ENCODE measurements at places on chromosomes 7 and 10. TPM values are rescaled to one million over a fixed set of nuclear protein-coding genes. Genes with fewer than 3 reads are reported as not detected.
A peak's percentile ranks its signal among the peaks of the same experiment; 100 is the strongest.

GRCh38 chr7:122970740-122971725 is 24.5 kb downstream of the TAS2R16 start:
- no peak for DNase-seq

DNA sequence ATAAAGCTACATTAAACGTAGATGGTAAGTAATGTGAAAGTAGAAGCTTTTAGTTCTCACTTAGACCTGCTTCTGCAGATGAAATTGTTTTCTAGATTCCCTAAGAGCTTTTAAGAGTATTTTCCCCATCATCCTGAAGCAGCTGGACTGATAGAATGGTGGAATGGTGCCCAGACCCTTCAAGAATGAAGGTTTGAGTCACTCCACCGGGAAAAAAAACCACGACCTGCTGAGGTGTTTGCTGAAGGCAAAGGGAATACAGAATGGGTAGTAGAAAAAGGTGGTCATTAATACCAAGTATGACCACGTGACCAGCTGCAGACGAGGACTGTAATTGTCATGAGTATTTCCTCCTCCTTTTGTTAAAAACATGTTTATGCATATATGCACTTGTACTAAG is 79.2 kb upstream of the PTPRZ1 start:
- DNase-seq = no peak

DNA sequence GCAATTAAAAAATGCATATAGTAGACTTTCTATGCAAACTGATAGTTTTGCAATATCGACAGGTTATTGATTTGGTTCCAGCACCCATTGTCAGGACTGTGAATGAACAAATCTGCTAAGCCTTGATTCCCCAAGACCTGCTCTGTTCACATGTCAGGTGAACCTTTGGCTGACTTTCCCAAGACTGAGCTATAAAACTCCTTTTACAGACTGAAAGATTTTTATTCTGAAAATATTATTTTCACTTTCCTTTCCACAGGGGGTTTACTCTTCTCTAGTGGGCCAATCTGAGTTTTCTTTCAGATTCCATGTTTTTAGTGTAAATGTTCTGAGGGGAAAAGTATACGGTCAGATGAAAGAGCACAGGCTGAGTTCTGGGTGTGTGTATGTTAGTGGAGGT is 199.2 kb upstream of the BMPER start:
- DNase-seq = no peak

GRCh38 chr10:60870416-60870728 is 73.6 kb downstream of the RHOBTB1 start:
- no peak for DNase-seq

GRCh38 chr7:28078036-28078901 is 102.3 kb downstream of the JAZF1 start:
- peak; percentile 4 for DNase-seq

- no peak for DNase-seq
Measured at GRCh38 chr7:5424749-5425506, 1.3 kb upstream of the TNRC18 start.

- DNase-seq = no peak
Measured at GRCh38 chr7:143393267-143394041, 12.3 kb downstream of the ZYX start.

- no peak for DNase-seq
Measured at GRCh38 chr10:79266543-79267312, 80.5 kb upstream of the PPIF start.

MRLN gene
- total RNA-seq = not detected

DNA sequence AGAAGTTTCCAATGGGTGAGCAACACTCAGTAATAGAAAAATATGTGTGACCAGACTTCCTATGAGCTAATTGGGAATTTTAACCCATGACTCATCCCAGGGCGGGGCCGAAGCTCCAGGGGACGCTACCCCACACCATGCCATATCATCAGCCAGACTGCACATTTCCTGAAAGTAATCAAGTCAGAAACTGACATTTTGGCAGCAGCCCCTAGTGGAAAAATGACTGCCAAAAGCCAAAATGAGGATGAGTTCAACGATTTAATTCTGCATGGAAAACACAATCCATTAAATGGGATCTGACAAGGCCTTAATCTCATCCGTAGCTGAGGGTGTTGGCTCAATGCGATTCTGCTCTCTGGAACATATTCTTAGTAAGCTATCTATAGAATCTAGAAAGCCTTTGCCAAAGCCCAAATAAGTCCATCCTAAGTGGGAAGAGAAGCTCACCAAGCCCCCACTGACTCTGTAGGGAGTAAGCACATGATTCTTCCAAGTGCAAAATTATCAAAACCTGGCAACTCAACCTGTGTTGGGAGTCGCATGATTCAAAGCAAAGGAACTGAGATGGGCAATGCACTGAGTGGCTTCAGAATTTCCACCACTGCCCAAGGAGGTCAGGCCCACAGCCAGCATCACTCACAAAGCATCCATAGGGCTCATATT is 93.1 kb upstream of the PDE1C start:
- DNase-seq = no peak

GRCh38 chr7:149310113-149310836 is 48.3 kb downstream of the ZNF783 start:
- DNase-seq = peak; percentile 19

DNA sequence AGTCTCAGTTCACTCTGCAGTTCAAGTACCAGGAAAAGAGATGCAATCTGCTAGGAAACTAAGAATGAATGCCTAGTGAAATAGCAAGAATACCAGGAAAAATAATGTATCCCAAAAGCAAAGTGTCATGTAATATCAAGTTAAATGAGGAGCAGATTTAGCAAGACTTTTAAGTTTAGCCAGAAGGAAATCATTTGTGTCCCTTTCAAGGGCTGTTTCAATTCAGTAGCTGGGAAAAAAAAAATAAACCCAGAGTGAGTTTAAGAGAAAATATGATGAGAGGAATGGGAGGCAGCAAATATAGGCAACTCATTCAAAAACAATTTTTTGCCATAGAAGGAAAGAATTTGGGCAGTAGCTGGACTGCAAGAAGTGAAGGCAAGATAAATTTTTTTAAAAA is 135.8 kb downstream of the DGKB start:
- DNase-seq = no peak

GRCh38 chr10:34299105-34299611 is 515.9 kb downstream of the PARD3 start:
- no peak for DNase-seq

CPN1 gene
- not detected for total RNA-seq

DNA sequence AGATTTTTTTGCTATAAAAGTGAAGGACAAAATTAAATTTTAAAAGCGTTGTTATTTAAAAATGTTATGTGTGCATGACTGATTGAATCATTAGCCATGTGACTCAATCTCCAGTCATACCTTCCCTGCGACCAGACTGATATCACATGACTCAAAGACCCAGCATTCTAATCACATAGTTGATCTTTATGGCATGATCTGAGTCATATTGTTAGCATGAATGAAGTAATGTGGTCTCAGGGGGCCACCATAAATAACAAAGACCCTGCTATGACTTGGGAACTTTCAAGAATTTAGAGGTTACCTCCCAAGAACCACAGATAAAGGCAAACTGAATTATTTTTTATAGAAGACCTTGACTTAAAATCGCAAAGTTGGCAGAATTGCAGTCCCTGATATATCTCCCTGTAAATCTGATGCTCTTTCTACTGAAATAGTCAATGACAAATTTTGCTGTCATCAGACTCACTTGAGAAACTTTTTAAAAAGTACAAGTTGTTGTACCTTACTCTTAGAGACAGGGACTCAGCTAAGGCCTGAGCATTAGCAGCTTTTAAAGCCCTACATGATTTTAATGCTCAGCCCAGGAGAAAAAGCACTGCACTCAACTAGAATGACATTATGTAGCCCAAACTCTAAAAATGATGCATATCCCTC is 717.3 kb downstream of the XPNPEP1 start:
- no peak for DNase-seq

SYNPO2L gene
- not detected for total RNA-seq

RGS10 gene
- total RNA-seq = 268 TPM

ADIRF gene
- not detected for total RNA-seq

- peak; percentile 39 for DNase-seq
Measured at GRCh38 chr10:17453373-17454091, 863 bp downstream of the ST8SIA6 start.

GRCh38 chr7:98418271-98418635 is 17.4 kb upstream of the BAIAP2L1 start:
- no peak for DNase-seq

BICC1 gene
- not detected for total RNA-seq

DNA sequence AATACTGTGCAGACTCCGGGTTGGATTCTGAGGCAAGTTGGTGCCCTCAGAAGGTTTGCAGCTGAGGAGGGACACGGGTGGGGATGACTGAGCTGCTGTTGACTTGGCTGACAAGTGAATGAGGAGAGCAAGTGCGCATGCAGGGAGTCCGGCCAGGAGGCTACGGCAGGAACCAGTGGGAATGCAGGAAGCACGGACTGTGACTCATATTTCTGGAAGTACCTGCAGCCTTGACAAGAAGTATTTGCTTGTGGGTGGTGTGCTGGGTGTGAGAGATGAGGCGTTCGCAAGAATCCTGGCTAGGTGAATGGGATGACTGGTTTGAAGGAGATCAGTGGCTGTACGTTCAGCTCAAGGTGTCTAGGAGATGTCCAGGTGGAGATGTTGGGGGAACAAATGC is 30.8 kb upstream of the FXYD4 start:
- DNase-seq = no peak

DNA sequence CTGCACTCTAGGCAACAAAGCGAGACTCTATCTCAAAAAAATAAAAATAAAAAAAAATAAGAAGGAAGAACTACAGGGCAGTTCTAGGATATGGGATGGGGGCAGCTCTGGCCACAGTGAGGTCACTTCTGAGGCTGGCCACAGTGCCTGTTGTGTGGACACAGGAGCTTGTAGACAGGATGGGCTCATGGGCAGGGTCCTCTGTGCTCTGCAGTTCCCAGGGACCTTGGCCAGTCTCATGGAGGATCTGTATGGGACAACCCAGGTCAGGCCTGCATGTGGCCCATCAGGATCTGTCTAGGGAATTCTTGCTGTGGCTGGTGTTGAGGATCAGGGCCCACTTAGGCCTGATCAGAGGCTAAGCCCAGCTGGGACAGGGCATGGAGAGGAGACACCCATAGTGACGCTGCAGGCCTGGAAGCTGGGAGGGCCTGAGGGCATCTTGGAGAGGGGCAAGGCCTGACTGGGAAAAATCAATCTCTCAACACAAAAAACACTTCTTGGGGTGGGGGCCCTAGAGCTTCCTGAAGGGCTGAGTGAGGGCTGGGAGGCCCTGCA is 19.4 kb upstream of the PAX2 start:
- no peak for DNase-seq

DNA sequence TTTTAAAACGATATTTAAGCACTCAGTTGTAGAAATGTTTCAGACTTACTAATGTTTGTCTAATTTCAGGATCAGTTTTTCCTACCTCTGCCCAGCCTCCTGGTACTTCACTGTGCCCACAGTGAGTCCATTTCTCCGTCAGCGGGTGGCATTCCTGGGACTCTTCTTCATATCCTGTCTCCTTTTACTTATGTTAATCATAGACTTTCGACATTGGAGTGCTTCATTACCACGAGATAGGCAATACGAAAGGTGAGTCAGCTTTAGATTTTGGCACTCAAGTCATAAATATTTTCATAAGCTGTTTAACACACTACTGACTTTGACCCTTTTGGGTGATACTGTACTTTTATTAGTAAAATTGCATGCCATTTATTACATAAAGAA is 2.1 kb downstream of the ENTPD7 start:
- no peak for DNase-seq

DNA sequence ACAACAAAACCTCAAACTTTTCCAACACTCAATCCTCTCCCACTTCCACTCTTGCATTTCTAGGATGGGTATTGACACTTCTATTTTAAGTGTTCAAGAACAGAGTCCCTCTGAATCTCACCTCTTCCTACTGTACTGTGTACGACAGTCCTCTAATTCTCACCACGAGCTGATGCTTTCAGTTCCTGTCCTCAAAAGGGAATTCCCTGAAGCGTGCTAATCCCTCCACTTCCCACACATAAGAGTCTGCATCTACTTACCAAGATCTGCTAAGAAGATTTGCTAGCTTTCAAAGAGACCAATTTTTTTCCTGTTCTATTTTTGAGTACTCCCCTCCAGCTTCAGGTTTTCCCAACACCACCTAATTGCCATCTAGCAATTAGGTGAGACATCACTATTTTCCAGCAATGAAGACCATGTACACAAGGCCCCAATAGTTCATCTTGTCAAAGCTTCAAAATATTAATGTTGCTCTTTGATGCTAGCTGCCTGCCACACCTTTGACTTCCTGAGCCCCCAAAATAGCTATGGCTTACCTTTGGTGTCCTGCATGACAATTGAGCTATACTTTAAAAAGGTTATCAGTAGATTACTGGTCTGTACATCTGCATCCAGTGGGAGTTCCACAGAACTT is 54.4 kb downstream of the ARMH3 start:
- no peak for DNase-seq

TSPAN33 gene
- total RNA-seq = 13.3 TPM

- no peak for DNase-seq
Measured at GRCh38 chr7:91311839-91312238, 47.6 kb downstream of the FZD1 start.
